ENCODE measurements at places on chromosomes 7 and 10. TPM values are rescaled to one million over a fixed set of nuclear protein-coding genes. Genes with fewer than 3 reads are reported as not detected.
A peak's percentile ranks its signal among the peaks of the same experiment; 100 is the strongest.

DNA sequence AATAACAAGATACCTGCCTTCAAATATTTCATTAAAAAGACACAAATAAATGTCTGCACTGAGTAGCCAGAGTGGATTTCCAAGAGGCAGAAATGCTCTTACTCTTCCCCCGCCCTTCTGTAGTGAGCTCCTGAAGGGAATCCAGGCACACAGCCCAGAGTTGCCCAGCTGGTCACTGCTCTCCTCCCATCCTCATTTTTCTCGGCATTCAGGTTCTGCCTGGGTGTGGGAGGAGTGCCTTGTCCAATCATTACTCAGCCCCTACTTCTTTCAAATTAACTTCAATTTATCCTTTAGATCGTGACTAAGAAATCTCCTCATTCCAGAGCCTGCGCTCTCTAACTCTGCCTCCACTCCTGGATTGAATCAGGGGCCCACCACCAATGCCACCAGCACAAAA is 12.2 kb downstream of the CCDC6 start:
- H3K4me1 ChIP-seq: peaks cover 73% of the 10 kb centered on the region
- no peaks in the 10 kb centered on the region for H3K27me3 ChIP-seq
- H3K4me3 ChIP-seq: no peak overlapping the region
- H3K36me3 ChIP-seq: no peaks in the 10 kb centered on the region
- peak; percentile 79 for DNase-seq

DNA sequence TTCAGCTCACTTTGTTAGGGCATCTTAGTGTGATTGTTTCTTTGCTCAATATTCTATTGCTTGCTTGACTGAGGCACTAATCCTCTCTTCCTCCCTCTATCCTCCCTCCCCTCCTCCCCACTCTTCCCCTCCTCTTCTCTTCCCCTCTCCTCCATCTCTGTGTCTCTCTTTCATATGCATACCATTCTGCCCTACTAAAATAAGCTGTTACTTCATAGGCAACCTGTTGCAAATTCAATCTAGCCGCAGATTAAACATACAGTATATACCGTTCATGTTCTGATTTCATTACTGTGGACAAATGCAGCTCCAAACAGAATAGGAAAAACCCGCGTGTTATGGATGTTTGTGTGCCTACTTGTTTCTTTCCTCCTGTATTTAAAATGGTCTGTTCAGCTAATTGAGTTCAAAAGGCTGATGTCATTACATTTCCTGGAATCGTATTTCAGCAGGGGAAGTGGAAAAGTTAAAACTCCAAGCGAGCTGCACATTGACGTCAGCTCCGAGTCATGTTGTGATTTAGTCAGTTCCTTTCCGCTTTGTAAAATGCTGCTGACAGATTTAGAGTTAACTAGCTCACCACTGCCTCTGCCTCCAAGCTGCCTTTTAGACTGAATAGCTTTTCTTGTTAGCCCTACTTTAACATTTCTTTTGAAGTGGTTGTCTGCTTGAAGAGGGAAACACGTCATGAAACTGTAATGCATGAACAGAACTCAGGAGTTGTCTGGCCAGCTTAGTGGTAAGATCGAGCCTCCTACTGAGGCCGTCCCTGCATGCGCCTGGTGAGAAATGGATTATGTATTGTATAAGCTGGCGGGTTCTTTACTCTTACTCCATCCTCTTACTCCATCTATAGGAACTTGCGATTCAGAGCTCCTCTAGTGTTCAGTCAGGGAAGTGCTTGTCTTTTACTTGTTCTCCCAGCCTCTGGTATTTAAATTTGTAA is 69.0 kb downstream of the CREM start:
- peak overlapping the region; percentile 99 for H3K27ac ChIP-seq
- H3K4me3 ChIP-seq: peak overlapping the region; percentile 33
- peak; percentile 89 for DNase-seq
- H3K36me3 ChIP-seq: no peaks in the 10 kb centered on the region
- no peaks in the 10 kb centered on the region for H3K27me3 ChIP-seq
- H3K4me1 ChIP-seq: peaks cover 46% of the 10 kb centered on the region

- peaks cover 8% of the 10 kb centered on the region for H3K4me1 ChIP-seq
- no peak overlapping the region for H3K4me3 ChIP-seq
- no peak for DNase-seq
Observed at GRCh38 chr7:4787541-4787940, 12.1 kb downstream of the AP5Z1 start.

- no peaks in the 10 kb centered on the region for H3K4me1 ChIP-seq
- H3K27me3 ChIP-seq: no peaks in the 10 kb centered on the region
- H3K27ac ChIP-seq: no peak overlapping the region
- no peak for DNase-seq
- H3K36me3 ChIP-seq: no peaks in the 10 kb centered on the region
- no peak overlapping the region for H3K4me3 ChIP-seq
Observed at GRCh38 chr7:91692800-91693199, 187.7 kb downstream of the MTERF1 start.

DNA sequence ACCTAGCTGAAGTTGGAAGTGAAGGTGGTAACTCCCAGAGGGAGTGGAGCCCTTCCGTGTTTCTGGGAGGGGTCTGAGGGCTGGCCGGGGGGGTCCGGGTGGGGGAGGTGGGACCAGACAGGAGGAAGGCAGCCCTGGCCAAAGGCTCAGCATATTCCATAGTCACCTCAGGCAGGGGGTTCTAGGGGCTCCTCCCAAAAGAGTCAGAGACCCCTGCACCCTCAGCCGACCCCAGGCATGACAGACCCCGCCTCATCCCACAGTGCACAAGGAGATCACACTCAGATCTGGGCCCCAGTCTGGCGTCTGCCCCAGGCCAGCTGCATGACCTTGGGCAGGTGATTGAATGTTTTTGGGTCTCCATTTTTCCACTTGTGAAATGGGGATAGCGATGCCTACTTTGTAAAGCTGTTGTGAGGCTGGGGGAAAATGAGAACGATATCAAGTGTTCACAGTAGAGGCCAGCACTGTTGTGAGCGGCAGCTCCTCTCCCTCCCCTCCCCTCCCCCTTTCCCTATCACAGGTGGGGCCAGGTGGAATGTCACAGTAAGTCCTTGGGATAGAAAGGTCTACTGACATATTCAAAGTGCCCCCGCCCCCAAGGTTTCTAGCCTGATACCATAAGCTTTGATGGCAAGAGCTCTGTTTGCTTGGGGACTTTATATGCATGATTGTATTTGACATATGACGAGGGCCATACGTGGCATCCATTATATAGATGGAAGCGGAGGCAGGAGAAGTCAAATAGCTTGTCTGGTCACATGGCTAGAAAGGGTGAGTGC is 33.3 kb downstream of the DNAJB12 start:
- no peak overlapping the region for H3K4me3 ChIP-seq
- no peaks in the 10 kb centered on the region for H3K36me3 ChIP-seq
- H3K27ac ChIP-seq: peak overlapping the region; percentile 92
- no peak for DNase-seq
- H3K4me1 ChIP-seq: peaks cover 36% of the 10 kb centered on the region

GRCh38 chr10:120573355-120573754 is 116.3 kb downstream of the PLPP4 start:
- no peaks in the 10 kb centered on the region for H3K36me3 ChIP-seq
- H3K4me1 ChIP-seq: no peaks in the 10 kb centered on the region
- no peak overlapping the region for H3K27ac ChIP-seq
- H3K27me3 ChIP-seq: no peaks in the 10 kb centered on the region

Gene DENND2A
- polyA plus RNA-seq: 35.8 TPM

Gene ACHE
- 3.6 TPM for polyA plus RNA-seq
